ENCODE measurements at places on chromosomes 11 and 22.

- no peak for DNase-seq
Measured at GRCh38 chr11:75330291-75330690, 21.2 kb downstream of the ARRB1 start.

DNA sequence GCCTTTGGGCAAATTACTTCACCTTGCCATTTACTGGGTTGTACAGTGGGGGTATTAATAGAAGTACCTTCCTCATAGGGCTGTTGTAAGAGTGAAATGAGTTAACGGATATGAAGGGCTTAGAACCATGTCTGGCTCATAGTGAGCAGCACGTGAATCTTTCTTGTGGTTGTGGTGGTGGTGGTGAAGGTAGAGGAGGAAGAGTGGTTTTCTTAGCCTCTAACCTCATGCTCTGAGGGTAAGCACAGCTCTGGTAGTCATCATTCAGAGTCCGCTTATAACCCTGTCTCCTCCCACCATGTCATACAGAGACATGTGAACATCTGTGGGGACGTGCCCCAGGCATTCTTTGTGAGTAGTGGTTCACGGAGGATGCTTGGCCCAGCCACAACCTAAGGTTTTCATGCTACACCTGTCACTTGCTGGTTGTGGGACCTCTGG, 43.6 kb downstream of the TEAD1 start:
- no peak for DNase-seq

DNA sequence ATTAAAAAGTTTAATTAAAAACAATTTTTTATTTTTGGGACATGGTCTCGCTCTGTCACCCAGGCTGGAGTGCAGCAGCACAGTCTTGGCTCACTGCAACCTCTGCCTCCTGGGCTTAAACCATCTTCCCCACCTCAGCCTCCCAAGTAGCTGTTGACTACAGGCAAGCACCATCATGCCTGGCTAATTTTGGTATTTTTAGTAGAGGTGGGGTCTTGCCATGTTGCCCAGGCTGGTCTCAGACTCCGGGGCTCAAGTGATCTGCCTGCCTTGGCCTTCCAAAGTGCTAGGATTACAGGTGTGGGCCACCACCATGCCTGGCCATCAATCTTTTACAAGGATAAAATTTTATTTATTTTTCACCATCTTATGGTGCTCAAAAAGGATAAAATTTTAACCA, 43.3 kb upstream of the PHOX2A start:
- DNase-seq: no peak

DNA sequence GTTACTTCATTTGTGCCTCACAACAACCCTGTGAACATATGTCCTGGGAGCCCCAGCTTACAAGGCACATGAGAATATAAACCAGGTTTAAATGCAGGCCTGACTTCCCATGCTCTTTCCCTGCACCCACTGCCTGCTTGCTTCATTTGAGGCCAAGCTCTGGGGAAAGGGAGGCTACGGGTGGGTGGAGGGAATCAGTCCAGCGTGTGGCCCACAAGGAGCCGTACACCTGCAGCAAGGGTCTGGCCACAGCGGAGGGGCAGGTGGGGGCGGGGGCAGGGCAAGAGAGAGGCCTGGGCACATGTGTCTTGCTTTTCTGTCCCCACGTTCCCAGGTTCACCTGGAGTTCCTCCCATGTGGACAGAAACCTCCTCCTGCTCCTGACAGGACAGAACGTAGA, 26.2 kb downstream of the FAM83F start:
- DNase-seq: no peak

GRCh38 chr11:74474316-74474715, 7.0 kb upstream of the KCNE3 start:
- DNase-seq: no peak

- no peak for DNase-seq
Measured at GRCh38 chr22:27836181-27836580, 34.6 kb upstream of the MN1 start.

- no peak for DNase-seq
Measured at GRCh38 chr11:132073787-132074186, 703.4 kb downstream of the NTM start.

- DNase-seq: no peak
Measured at GRCh38 chr22:47784991-47785390, 1022.5 kb downstream of the TBC1D22A start.

- DNase-seq: no peak
Measured at GRCh38 chr11:6841694-6842093, 3.8 kb upstream of the OR10A5 start.

DNA sequence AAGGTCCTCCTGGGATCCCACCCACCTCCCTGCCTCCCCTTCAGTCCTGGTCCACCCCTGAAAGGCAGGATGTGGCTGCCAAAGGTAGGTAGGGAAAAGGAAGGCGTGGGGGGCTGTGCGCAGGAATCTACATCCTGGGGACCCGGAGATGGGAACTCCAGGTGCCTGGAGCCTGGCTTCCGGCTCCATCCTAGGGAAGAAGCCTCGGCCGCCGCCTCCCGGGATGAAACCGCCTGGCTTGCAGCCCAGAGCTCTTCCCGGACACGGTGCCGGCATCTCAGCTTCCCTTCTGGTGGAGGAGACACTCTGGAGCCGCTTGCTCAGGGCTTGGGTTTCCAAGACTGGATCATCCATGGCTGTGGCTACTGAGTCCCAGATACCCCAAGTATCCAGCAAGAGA, 33.3 kb upstream of the PDGFB start:
- DNase-seq: no peak

- no peak for DNase-seq
Measured at GRCh38 chr22:37188901-37189466, 937 bp upstream of the C1QTNF6 start.

- DNase-seq: peak; percentile 68
Measured at GRCh38 chr11:102268083-102268984, 49.0 kb upstream of the BIRC3 start.

DNA sequence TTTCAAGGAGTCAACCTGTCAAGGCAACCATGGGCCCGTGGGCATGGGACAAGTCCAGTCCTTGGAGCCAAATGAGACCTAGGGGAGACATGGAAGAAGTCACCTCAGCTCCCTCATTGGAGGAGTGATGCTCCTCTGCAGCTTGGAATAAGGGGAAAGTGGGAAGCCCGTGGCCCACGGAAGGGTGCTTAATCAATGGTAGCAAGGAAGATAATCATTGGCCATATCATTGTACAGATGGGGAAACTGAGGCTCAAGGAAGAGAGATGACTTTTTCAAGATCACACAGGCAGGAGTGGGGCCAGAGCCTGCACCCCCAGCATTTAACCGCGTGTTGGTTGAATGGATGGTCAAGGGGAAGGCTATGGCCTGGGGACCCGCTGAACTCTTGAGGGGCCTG, 133.0 kb downstream of the OSBP2 start:
- no peak for DNase-seq

- DNase-seq: no peak
Measured at GRCh38 chr22:30892286-30892685, 76.3 kb downstream of the MORC2 start.

- DNase-seq: no peak
Measured at GRCh38 chr11:68999093-68999747, 13.8 kb downstream of the MRGPRF start.

DNA sequence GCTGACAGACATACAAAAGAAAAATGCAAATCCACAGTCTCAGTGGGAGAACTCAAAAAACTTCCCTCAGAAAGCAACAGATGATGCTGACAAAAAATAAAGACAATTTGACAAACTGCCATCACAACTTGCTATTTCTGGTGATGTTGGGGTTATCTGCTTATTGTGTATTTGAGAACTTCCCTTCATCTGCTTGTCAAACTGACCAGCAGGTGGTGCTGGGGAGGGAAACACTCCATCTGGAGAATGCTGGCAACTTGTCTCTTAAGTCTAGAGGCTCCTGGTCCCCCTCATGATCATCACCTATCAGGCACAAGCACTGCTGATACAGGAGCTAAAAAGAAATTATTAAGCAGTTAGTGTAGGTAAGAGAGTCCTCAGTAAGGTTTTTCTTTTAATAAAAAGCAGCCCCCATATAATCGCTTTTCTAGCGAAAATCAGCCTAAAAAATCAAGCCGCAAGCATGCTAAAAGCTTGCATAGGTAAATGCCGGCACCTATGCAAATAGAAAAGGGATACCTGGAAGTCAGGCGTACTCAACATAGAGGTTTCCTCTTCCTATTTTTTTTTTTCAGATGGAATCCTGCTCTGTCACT, 9.8 kb upstream of the FAM111B start:
- peak; percentile 36 for DNase-seq

DNA sequence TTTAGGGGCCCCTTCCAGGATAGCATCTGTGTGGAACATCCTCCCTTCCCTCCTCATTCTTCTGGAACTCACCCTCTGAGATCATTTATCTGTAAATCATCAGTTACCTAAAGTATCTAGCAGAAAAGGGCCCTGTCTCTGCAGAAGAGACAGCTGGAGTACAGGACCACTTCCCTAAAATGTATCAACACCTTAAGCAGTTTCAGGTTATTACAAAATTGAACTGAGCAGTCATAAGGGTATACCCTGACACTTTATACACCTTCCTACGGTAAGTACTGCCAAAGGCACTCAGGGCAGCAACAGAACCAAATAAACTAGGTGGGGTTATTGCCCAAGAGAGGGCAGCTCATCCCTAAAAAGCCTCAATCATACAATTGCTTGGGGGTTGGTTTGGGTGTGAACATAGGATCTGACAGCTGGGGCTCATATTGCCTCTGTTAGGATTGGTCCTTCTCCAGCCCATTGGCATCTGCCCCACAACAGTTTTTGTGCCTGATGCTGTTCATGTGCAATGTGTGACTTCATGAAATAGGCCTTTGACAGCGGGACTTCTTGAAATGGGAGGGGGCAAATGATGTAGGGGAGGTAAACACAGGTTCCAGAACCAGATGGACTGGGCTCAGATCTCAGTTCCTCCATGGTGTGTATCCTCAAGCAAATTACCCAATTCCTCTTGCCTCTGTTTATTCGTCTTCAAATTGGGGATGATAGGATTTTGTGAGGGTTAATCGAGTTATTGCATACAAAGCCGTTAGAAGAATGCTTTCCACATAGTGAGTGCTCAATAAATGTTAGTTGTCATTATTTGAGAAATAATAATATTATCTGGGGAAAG, 2.9 kb downstream of the POU2AF3 start:
- no peak for DNase-seq

DNA sequence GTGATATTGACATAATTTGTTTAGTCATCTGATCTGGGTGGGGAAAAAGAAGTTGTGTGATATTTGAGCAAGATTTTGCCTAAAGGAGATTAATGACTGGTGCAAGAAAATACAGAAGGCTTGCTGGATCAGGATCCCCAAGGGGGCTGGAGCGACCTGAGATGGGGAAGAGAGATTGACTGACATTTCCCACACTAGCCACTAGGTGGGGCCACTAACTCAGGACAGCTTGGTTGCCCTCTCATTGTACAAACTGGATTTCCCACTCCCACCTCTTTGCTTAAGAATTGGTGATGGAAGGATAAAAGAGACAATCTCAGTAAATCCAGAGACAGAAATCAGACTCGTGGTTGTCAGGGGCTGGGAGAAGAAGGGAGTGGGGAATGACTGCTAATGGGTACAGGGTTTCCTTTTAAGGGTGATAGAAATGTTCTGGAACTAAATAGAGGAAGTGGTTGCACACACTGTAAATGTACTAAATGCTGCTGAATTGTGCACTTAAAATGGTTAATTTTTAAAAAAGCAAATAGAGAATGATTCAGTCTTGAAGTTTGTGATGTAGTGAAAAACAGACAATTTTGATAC, 50.7 kb downstream of the CTTN start:
- no peak for DNase-seq

DNA sequence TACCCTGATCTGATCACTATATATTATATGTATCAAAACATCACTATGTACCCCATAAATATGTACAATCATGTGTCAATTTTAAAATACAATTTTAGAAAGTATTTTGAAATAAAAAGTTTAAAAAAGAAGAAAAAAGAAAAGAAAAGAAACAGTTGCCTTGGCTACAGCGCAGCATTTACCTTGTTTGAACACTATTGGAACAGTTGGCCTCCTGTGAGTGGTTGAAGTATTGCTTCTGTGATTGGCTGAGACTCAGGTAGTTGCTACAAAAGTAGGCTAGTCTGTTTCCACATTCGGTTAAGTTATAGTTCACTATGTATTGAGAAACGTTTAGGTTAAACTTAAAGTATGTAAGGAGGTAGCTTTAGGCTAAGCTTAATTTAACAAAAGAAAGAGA, 7.9 kb upstream of the DTX4 start:
- no peak for DNase-seq

GRCh38 chr22:47626428-47627390, 864.3 kb downstream of the TBC1D22A start:
- no peak for DNase-seq

GRCh38 chr11:84825106-84825660, 802.0 kb downstream of the DLG2 start:
- no peak for DNase-seq

DNA sequence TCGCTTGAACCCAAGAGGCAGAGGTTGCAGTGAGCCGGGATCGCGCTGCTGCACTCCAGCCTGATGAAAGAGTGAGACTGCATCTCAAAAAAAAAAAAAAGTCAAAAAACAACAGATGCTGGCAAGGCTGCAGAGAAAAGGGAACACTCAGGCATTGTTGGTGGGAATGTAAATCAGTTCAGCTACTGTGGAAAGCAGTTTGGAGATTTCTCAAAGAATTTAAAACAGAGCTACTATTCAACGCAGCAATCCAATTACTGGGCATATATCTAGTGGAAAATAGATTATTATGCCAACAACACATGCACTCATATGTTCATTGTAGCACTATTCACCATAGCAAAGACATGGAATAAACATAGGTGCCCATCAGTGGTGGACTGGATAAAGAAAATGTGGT, 89.7 kb downstream of the EFCAB6 start:
- no peak for DNase-seq

GRCh38 chr22:27799015-27799826, 2.3 kb downstream of the MN1 start:
- no peak for DNase-seq

DNA sequence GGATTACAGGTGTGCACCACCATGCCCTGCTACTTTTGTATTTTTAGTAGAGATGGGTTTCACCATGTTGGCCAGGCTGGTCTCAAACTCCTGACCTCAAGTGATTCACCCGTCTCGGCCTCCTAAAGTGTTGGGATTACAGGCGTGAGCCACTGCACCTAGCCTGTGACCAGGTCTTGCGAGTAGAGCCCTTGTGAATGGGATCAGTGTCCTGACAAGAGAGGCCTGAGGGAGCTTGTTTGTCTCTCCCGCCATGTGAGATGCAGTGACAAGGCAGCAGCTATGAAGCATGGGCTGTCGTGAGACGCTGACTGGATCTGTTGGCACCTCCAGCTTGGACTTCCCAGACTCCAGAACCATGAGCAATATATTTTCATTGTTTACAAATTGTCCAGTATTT, 69.3 kb downstream of the LRRC32 start:
- DNase-seq: no peak

DNA sequence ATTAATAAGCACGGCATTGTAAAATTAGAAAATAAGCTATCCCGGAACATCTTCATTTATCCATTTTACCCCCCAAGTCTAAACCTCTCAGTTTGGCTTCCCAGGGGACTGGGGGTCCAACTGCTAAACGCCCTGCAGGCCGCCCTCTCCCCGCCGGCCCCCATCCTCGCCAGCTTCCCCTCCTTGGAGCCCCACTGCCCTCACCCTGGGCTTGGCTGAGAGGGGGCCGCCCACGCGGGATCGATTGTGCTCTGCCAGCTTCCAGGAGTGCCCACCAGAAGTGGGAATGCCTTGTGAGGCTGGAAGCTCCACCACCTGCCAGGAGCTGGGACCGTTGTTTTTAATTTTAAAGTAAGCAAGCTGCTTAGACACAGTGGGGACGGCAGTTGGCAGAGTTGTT, 353.5 kb downstream of the TBC1D22A start:
- DNase-seq: no peak

- DNase-seq: no peak
Measured at GRCh38 chr22:26534171-26534855, 22.0 kb upstream of the TFIP11 start.

- no peak for DNase-seq
Measured at GRCh38 chr11:36953976-36954375, 355.9 kb upstream of the RAG2 start.
